ENCODE measurements at places on chromosomes 1 and 21. TPM values are rescaled to one million over a fixed set of nuclear protein-coding genes. Genes with fewer than 3 reads are reported as not detected.

- peak; percentile 27 for DNase-seq
- no peaks in the 10 kb centered on the region for H3K36me3 ChIP-seq
- no peaks in the 10 kb centered on the region for H3K27me3 ChIP-seq
Observed at GRCh38 chr21:29148530-29148929, 18.1 kb downstream of the MAP3K7CL start.

Gene STUM
- total RNA-seq: 0.52 TPM

DNA sequence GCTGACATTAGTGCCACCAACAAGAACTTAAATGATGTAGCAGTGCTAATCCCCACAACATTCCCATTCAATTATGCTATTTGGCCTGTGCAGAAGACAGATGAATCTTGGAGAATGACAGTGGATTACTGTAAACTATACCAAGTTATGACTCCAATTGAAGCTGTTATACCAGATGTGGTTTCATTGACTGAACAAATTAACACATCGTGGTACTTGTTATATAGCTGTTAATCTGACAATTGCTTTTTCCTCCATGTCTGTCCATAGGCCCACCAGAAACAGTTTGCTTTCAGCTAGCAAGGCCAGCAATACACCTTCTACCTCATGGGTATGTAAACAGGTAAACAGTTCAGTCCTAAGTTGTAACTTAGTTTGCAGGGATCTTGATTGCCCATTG, 101.1 kb downstream of the S1PR1 start:
- no peak overlapping the region for H3K27ac ChIP-seq
- no peaks in the 10 kb centered on the region for H3K4me1 ChIP-seq
- no peaks in the 10 kb centered on the region for H3K36me3 ChIP-seq
- DNase-seq: no peak

Gene ST6GALNAC3
- total RNA-seq: 4.4 TPM

- no peak overlapping the region for H3K27ac ChIP-seq
- H3K4me1 ChIP-seq: peaks cover 10% of the 10 kb centered on the region
- no peak for DNase-seq
Observed at GRCh38 chr1:52629325-52629643, 3.7 kb upstream of the SHISAL2A start.

- peaks cover 13% of the 10 kb centered on the region for H3K36me3 ChIP-seq
- H3K27me3 ChIP-seq: peaks cover 4% of the 10 kb centered on the region
- peaks cover 33% of the 10 kb centered on the region for H3K4me1 ChIP-seq
- peak; percentile 64 for DNase-seq
Observed at GRCh38 chr1:1212780-1213344, 1.1 kb downstream of the TNFRSF4 start.

Gene FAM163A
- total RNA-seq: 0.25 TPM

Gene OR2T11
- total RNA-seq: not detected

Gene VWA5B1
- total RNA-seq: not detected

Gene LINGO4
- 1.0 TPM for total RNA-seq

DNA sequence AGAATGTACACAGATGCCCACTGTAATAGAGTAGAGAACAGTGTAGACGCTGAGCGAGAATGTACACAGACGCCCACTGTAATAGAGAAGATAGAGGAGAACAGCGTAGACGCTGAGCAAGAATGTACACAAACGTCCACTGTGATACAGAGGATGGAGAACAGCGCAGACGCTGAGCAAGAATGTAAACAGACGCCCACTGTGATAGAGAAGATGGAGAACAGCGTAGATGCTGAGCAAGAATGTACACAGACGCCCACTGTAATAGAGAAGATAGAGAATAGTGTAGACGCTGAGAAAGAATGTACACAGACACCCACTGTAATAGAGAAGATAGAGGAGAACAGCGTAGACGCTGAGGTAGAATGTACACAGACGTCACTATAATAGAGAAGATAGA, 306.9 kb downstream of the SMYD3 start:
- no peaks in the 10 kb centered on the region for H3K27me3 ChIP-seq
- H3K4me3 ChIP-seq: no peak overlapping the region
- no peak overlapping the region for H3K27ac ChIP-seq
- no peaks in the 10 kb centered on the region for H3K36me3 ChIP-seq
- H3K4me1 ChIP-seq: no peaks in the 10 kb centered on the region

Gene SPRR2A
- not detected for total RNA-seq

DNA sequence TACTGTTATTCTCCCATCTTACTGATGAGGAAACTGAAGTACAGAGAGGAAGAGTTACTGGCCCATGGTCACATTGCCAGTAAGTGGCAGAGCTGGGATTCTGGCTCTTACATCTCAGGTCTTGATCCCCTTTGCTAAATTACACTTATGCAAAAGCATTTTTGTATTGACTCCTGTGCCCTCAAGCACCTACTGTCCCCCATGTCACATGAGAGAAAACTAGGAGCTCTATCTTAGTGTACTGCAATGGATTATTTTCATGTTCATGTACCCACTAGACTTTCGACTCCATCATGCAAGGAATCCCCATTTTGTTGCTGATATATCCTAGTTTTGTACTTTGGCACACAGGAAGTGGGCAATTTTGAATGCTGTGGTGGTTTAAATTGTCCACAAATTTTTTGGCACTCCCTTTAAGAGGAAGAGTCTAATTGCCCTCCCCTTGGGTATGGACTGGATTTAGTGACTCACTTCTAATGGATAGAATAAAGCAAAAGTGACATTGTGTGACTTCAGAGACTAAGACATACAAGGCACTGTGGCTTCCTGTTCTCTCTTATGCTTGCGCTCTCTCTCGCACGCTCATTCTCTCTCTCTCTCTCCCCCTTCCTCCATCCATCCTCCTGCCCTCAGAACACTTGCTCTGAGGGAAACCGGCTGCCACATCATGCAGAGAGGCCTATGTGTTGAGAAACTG, 43.5 kb upstream of the JAK1 start:
- H3K27ac ChIP-seq: no peak overlapping the region
- no peaks in the 10 kb centered on the region for H3K4me1 ChIP-seq
- H3K27me3 ChIP-seq: no peaks in the 10 kb centered on the region
- no peak overlapping the region for H3K4me3 ChIP-seq
- no peak for DNase-seq

Gene MAEL
- total RNA-seq: 3.8 TPM

DNA sequence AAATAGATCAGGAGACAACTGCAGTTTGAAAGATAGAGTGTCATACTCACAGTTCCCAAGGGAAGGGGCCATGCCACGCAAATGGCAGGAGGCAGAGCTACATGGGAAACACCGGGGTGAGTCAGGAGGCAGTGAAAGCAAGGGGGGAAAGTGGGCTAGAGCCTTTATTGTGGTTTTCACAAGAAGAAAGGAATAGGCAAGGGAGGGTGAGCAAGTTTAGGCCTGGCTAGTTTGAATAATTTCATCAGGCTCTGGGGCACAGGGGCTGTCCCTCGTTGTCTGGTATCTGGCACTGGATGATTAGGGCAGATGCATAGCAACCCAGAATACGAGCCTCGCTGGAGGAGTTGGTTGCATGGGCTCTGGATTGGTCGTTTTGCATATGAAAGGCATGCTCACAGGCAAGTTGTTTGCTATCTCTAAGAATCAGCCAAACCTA, 17.0 kb upstream of the ITLN2 start:
- no peaks in the 10 kb centered on the region for H3K36me3 ChIP-seq
- peaks cover 3% of the 10 kb centered on the region for H3K27me3 ChIP-seq
- H3K27ac ChIP-seq: no peak overlapping the region
- H3K4me1 ChIP-seq: no peaks in the 10 kb centered on the region
- DNase-seq: no peak

DNA sequence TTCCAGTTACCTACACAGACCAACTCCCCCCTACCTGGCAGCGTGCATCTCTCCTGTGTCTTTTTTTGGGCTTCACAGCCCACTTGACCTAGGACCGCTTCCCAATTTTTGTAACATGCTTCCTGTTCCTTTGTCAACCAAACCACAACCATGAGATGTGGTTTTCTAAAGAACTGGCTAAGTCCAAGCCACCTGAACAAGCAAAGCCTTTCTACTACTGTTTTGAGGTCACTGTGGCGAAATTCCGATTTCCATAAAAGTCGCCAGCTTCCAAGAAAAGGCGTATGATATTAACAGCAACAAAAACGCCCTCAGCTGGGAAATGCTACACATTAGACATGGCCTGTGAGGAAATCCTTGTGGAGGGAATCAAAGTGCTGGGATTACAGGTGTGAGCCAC, 12.7 kb upstream of the AK2 start:
- H3K27me3 ChIP-seq: no peaks in the 10 kb centered on the region
- H3K27ac ChIP-seq: no peak overlapping the region
- no peaks in the 10 kb centered on the region for H3K36me3 ChIP-seq
- no peaks in the 10 kb centered on the region for H3K4me1 ChIP-seq

DNA sequence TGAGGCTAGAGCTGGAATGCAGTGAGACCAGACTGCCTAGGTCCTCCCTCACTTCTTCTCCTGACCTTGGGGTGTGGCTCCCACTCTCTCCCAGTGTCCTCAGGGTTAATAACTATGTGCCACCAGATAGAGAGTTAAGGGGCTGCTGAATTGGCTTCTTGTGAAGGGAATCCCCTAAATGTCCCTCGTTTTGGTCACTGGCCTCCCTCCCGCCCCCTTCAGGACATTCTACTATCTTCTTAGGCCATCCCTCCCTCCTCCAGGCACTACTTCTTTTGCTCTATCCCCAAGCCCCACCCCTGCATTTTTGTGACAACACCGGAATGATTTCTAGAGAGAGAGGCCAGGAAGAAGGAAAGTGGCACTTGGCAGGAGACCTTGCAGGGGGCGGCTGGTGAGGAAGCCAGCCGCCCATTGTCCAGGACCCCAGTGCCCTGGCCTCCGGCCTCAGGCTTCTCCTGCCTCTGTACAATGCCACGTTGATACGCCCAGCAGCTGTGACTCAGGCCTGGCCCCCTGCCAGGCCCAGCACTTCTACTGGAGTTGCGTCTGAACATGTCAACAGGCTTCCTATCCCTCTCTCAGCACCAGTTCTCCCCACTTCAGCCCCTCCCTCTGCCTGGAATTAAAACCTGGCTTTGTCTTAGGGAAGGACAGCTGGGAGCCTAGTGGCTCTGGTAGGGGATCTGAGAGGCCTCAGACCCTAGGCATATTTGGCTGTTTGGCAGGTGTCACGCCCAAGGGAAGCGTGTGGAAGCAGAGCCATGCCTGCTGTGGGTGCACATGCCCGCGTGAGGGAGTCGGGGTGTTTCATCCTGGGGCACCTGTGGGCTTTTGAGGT, 9.1 kb downstream of the LMNA start:
- no peaks in the 10 kb centered on the region for H3K27me3 ChIP-seq
- peak; percentile 97 for DNase-seq
- H3K36me3 ChIP-seq: no peaks in the 10 kb centered on the region
- H3K4me1 ChIP-seq: peaks cover 100% of the 10 kb centered on the region
- peak overlapping the region; percentile 94 for H3K4me3 ChIP-seq

DNA sequence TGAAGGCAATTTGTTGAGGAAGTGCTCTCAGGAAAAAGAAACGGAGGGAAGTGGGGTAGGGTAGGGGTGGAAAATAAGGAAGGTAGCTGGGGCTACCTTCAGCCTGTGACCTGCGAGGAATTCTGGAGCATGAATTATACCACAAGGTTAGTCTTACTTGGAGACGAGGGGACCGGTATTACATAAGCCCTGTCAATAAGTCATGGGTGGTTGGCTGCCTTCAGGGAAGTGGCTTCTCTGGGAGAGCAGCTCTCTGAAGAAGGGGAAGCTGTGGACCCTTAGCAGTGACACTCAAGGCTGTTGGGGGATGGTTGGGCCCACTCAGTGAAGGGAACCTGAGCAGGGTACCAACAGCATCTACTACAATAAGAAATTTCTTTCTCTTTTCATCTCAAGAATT, 111.3 kb downstream of the TNFSF18 start:
- H3K4me3 ChIP-seq: no peak overlapping the region
- H3K27me3 ChIP-seq: no peaks in the 10 kb centered on the region
- peaks cover 1% of the 10 kb centered on the region for H3K4me1 ChIP-seq
- no peaks in the 10 kb centered on the region for H3K36me3 ChIP-seq

Gene DHCR24
- total RNA-seq: 13.8 TPM

Gene PGLYRP4
- total RNA-seq: not detected

- no peaks in the 10 kb centered on the region for H3K36me3 ChIP-seq
- H3K4me3 ChIP-seq: no peak overlapping the region
- no peak overlapping the region for H3K27ac ChIP-seq
- no peak for DNase-seq
- H3K4me1 ChIP-seq: no peaks in the 10 kb centered on the region
- H3K27me3 ChIP-seq: no peaks in the 10 kb centered on the region
Observed at GRCh38 chr1:244395965-244396364, 55.7 kb downstream of the ADSS2 start.

- no peak overlapping the region for H3K27ac ChIP-seq
- DNase-seq: no peak
- no peaks in the 10 kb centered on the region for H3K4me1 ChIP-seq
- H3K36me3 ChIP-seq: no peaks in the 10 kb centered on the region
- H3K4me3 ChIP-seq: no peak overlapping the region
- no peaks in the 10 kb centered on the region for H3K27me3 ChIP-seq
Observed at GRCh38 chr1:55699228-55699627, 484.1 kb upstream of the USP24 start.

DNA sequence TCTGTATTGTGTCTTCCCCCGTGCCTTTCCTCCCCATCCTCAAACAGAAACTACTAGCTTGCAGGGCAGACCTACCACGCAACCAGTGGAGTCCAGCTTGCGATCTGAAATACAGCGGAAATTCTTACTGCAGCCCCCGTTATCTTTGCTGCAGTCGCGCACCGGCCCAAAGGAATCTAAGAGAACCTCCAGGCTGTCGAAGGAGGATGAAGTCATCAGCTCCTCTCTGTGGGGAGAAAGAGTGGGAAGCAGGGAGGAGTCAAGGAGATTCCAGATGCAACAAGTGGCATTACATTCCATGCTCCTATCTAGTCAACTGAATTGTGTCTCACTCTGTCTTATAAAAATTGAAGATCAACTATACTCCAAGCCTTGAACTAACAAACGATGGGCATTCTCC, 206.9 kb downstream of the ASTN1 start:
- no peaks in the 10 kb centered on the region for H3K36me3 ChIP-seq
- H3K27me3 ChIP-seq: no peaks in the 10 kb centered on the region
- DNase-seq: no peak
- H3K4me3 ChIP-seq: no peak overlapping the region
- no peak overlapping the region for H3K27ac ChIP-seq
- H3K4me1 ChIP-seq: no peaks in the 10 kb centered on the region

DNA sequence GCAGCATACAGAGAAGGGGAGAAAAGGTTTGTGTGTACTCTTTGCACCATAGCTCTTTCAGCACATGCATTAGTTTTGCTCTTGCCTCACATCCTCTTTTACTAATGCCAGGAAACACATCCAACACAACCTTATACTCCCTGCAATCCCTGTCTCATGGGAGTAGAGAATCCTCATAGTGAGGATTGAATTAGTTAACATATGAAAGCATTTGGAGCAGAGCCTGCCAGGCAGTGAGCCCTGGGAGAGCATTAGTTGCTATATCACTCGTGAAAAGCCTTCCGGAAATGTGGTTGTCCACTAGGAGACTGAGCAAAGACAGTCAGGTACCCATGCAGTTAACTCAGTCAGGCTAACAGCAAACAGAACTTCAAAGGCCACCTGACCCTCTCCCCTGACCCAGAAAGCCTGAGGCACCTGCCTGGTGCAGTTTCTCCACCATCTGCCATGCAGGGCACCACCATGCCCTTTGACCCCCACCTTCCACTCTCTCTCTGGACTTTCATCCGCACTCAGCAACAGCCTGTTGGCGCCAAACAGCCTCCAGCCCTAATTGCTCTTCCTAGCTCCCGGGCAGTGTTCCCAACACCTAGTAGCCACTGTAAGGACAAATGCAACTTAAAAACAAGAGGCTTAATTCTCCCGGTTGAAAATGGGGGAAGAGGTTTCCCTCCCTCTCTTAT, 14.9 kb upstream of the AGT start:
- H3K4me1 ChIP-seq: peaks cover 19% of the 10 kb centered on the region
- H3K27ac ChIP-seq: peak overlapping the region; percentile 66
- DNase-seq: no peak
- no peaks in the 10 kb centered on the region for H3K36me3 ChIP-seq
- H3K4me3 ChIP-seq: no peak overlapping the region
